ENCODE measurements at places on chromosomes 5 and 9. TPM values are rescaled to one million over a fixed set of nuclear protein-coding genes. Genes with fewer than 3 reads are reported as not detected.

The BTNL8 gene
- total RNA-seq = 0.40 TPM

The PCDHB13 gene
- not detected for total RNA-seq

The PSMB7 gene
- total RNA-seq = 175 TPM

The CCDC187 gene
- 0.02 TPM for total RNA-seq

The PCA3 gene
- total RNA-seq = not detected

Measured in activated T-helper 17 cell treated with anti-CD3 and anti-CD28 coated beads, Interleukin-2, amount 50 U/mL, for 72 hours (primary cell).